ENCODE measurements at places on chromosomes 2 and 18.
A peak's percentile ranks its signal among the peaks of the same experiment; 100 is the strongest.

DNA sequence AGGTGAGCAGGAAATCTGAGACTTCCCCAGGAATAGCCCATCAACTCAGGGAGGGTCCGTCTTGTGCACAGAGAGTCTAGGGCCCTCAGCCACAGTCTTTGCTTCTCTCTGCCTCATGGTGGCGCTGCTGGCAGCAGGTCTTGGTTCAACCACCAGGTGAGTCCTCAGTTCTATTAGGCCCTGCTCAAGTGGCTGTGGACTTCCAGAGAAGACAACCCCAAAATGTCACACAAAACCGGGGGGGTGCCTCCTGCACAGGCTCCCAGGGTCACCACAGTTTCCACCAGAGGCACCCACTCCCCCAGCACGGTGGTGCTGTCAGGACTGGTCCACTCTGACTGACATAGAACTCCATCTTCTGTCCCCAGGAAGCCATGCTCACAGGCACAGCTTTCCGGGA lies 2.4 kb upstream of the CHRNG start:
- no peak for DNase-seq

- DNase-seq = no peak
Observed at GRCh38 chr2:147006736-147007141, 838.1 kb upstream of the ACVR2A start.

DNA sequence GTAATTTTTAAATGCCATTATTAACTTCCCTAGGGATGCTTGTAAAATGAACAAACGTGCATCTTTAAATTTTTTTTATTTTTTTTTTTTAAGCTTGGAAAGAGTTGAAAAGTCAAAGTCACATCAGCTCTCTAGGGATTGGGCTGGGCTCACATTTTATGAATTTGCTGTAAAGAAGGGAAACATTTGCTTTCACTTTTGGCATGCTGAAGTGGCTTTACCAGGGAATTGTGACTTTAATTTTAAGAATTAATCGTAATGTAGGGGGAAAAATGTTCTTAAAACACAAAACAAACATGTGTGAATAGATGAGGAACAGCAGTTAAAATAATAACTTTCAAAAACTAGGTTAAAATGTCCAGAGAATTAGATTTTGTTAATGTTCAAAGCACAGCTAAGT lies 123.0 kb downstream of the AGAP1 start:
- DNase-seq = no peak

DNA sequence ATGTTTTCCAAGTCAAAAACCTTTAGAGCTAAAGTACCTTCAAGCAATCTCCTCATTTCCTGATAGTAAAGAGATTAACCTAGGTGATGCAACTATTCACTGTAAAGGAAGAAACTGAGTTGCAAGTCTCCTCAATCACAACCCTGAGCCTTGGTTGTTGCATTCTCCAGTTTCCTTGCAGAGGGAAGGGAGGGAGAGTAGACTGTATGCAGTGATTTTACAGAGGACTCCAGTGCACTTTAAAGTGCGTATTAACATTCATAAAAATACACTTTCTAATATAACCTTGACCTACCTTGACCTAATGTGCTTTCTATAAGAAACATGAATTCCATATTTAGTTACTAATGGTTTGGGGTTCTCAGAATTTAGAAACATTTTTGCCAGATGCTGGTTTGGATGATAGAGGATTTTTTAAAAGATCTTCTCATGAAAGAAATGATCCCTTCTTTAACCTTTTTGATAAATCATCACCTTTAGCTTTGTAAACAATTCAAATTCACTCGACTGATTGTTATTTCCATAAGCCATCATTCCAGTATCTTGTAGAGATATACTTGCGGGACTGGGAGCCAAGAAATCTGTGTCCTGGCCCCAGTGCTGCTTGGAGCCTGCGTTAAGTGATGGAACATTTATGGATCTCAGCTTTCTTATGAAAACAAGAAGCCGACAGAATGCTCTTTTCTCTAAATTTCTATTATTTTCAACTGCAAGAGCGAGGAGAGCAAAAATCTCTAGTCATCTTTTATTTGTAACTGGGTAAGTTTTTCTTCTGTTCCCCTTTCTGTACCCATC lies 228.3 kb downstream of the ZNF521 start:
- no peak for DNase-seq

GRCh38 chr2:109681633-109682380 lies 67.6 kb downstream of the SOWAHC start:
- no peak for DNase-seq

DNA sequence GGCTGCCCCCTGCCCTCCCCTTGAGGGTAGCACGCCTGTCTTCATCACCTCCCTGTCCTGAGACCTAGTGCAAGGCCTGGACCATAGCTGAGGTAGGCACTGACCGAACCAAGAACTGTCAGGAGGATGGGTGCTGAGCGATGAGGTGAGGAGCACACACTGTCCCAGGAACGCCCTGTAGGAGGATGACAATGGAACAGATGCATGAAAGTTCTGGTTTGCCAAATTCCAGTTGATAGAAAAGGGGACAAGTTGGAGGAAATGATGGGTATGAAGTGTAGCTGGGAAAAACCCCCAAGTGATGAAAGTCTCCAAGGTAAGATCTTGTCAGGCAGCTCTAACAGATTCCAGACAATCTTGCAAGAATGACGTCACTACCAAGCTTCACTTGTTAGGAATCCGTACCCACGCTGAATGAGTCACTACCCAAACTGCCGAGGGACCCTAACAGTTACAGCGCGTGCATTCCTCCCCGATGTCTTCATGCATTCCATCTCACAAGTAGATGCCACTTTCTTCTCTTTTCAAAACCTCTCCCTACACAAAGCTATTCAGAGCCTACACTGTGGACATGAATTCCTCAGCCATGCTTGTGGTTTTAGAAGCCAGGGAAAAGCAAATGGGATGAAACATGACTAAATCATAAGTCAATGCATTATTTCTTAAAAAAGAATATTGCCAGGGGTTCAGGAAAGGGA lies 27.6 kb downstream of the MRPL33 start:
- peak; percentile 94 for DNase-seq

GRCh38 chr2:215431290-215431689 lies 4.6 kb downstream of the FN1 start:
- DNase-seq = no peak

- DNase-seq = no peak
Observed at GRCh38 chr18:77084688-77085035, 47.9 kb downstream of the MBP start.

DNA sequence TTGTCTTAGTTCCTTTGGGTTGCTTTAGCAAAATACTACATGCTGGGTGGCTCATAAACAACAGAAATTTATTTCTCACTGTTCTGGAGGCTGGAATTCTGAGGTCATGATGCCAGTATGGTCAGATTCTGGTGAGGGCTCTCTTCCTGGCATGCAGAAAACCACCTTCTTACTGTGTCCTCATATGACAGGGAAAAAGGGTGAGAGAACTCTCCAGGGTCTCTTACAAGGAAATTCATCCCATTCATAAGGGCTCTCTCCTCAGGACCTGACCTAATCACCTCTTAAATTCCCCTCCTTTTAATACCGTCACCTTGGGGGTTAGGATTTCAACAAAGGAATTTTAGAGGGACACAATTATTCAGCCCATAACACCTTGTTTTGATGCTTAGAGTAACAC lies 243.1 kb upstream of the TNP1 start:
- DNase-seq = no peak

DNA sequence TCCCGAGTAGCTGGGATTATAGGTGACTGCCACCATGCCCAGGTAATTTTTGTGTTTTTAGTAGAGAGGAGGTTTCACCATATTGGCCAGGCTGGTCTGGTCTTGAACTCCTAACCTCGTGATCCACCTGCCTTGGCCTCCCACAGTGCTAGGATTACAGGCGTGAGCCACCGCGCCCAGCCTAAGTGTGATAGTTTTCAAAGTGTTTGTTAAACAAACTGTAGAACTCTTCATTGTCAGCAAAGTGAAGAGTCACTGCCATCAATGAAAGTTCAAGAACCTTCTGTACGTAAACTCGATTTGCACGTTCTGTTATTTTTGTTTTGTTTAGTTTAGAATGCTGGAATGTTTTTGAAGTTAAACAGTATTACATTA lies 18.0 kb upstream of the SOS1 start:
- DNase-seq = no peak

DNA sequence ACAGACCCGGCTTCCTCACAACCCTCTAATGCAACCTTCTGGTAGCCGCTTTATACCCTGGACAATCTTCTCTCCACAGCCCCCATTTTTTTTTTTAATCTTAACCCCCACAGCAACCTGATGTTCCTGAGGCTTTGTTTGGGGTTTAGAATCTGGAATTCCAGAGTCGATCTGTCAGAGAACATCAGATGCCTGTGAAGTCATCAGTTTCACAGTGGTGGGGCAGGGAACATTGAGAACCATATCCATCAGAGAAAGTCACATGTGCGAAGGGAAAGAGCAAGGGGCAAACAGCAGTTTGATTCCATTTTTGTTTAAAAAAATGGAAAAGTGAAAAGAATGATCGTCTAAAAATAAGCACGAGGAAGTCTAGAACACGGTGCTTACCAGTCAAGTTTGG lies 20.6 kb downstream of the NPAS2 start:
- no peak for DNase-seq

DNA sequence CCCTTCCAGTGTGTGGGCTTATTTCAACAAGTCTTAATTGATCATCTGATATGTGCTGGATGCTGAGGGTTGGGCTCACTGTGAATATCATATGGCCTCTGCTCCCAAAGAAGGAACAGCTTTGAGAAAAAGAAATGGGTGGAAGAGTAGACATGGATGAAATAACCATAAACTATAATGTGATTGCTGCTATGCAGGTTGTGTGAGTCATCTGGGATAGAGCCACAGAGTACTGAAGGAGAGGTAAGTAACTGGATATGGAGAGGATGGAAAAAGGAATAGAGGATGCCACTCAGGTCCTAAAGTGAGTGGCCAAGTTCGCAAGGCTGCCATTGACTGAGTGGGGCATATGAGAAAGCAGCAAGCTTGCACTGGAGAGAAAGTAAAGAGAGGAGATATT lies 8.7 kb upstream of the DSG2 start:
- DNase-seq = no peak

GRCh38 chr2:9231291-9232165 lies 24.9 kb downstream of the ASAP2 start:
- DNase-seq = no peak

DNA sequence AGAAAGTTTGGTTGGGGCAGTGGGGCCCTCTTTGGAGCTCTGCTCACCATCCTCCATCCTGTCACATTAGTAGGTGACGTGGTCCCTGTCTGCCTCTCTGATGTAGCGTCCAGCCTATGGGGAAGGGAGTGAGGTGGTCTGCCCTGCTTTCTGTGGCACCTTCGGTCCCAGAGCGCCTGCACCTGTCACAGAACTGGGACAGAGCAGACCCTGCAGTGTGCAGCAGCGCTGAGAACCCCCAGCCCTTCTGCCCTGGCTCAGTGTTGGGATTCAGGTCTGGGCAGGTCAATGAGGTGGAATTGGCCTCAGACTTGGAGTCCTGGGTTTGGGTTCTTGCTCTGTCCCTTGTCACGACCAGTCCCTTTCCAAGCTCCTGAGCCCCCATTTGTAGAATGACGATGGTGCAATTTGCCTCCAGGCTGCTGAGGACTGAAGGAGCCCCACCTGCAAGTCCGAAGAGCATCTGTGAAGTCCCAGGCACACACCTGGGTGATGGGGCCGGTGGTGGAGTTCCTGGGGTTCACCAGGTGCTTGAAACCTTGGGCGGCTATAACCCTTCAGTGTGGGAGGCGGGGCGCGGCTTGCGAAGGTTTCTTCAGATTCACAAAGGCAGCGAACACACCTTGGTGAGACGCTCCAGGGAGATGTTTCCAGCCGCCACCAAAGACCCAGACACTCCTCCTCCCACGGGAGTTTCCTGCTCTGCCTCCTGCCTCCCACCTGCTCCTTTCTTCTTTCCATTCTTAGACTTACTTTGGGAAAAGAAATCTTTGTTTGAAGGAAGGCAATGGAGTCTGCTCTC lies 265.4 kb upstream of the HDAC4 start:
- no peak for DNase-seq

DNA sequence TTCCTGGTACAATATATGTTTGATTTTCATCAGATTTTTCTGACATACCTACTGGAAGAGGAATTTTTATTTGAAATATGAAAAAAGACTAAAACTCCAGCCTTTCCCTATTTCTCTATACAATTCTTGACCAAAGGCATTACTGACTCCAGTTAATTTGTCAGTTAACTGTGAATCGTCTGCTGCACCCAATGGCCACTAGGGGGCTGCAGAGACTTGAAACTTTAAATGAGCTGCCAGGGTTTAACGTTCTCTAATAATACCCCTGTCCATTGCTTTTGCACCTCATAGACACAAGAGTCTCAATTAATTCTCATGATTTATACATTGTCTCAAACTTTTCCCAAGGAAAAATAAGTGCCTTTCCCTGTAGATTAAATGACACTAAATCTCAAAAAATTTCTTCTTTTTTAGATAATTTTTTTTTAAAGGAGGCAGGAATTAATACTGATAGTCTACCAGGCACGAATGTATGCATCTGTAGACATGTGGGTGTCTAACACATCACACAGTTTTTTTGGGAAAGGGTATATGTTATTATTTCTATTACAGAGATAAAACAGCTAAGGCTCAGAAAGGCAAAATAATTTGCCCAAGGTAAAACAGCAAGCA lies 1.8 kb upstream of the ALK start:
- DNase-seq = peak; percentile 74

DNA sequence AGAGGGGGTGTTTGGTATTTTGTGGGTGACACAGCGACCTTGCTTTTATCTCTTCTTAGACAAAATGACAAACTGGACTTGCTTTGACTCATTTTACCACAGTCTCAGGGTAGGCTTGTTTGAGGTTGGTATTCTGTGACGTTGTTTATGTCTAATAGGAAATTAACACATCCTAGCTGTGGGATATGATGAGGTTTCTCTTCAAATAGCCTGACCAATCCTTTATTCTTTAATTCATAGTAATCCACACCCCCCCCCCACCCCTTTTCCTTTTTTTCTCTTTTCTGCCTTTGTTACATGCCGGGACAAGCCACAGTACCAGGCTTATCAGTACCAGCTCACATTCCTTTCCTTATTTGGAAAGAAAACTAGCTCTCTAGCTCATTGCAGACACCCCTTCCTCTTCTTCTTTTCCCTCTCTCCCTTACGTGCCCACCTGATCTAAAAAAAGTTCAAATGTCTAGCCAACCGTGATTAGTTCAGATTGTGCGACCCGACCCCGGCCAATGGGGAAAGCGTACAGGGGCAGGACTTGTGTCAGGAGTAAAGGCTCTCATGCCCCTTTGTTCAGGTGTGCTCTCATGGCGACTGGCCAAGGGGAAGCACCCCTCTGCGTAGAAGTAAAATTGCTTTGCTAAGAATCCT lies 52.2 kb upstream of the PTPRM start:
- no peak for DNase-seq

DNA sequence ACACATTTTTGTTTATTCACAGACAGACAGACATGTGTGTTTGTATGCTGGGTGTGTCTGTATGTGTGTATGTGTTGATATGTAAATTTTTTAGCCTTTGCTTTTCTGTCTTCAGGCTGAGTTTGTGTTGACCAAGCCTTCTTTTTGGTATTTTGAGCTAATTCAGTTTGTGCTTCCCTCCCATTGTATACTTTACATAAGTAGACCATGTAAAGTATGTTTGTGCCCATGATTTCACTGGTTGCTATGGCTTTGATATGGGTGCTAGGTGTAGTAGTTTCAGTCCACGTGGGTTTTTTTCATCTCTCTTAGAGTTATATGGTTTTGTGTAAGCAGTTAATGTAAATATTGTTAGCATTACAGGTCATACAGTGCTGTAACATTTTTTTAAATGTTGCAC lies 129.4 kb upstream of the EPC2 start:
- DNase-seq = no peak

All from urothelium cell line (cell line).